ENCODE measurements at places on chromosomes 1 and 21. TPM values are rescaled to one million over a fixed set of nuclear protein-coding genes. Genes with fewer than 3 reads are reported as not detected.
A peak's percentile ranks its signal among the peaks of the same experiment; 100 is the strongest.

DNA sequence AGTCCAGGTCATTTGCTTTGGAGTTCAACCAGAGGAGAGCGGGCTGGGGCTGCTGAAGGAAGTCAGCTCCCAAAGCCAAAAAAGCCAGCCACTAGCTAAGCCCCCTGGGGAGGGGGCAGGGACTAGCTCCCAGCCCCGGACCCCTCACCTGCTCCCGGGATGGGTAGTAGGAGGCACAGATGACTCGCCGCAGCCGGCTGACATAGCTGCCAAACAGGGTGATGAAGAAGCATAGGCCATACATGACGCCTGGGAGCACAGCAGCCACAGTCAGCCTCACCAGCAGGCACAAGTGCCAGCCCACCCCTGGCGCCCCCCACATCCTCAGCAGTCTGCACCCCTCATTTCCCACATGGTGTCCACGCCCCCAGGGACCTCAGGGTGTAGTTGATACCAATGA, 7.4 kb downstream of the DCST2 start:
- no peak for DNase-seq

DNA sequence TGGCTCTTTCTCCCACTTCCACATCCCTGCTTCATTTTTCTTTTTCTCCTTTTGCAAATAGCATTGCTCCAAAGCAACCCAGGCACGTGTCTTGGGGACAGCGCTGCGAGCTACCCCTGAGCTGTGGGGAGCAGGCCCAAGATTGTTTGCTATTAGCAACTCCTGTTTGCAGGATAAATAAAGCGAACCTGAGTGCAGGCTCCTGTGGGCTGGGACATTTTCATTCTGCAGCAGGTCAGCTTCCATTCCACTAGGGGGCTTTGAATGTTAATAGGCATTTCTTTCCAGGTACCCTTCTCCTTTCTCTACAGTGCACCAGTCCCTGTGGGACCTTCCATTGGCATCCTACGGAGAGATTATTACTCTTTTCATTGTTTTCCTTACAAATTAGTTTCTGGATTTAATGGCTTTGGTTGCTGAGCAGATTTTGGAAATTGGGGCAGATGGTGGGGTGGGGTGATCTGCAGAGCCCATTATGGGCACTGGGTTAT, 54.0 kb downstream of the OLFML3 start:
- peak; percentile 32 for DNase-seq

DNA sequence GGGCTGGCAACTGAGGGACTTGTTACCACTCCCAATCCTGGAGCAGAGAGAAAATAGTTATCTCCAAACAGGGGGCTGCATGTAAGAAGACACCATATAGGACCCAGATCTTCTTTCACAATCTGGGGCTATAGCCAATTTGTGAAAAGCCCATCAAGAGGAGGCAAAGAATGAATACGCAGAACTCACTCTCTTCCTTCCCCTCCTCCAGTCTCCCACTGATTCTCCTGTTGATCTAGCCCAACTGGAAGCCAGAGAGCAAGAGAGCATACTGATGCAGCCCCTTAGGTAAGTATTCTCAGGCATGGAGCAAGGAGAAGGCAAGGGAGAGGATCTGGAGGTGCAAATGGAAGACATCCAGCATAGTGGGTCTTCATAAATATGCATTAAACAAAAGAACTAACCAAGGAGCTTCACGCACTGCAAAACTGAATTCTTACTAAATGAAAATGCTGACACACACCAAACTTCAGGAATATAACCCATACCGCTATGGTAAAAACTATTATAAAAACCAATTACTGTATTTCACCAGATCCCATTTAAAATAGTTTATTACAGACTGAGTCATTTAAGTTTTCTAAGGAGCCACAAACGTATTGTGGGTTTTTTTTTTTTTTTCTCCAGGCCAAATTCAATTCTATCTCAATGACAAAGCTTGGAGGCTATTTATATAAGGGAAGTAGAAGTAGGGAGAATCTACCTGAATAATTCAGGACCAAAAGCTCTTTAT, 15.5 kb upstream of the HMGB4 start:
- DNase-seq, result no peak

GRCh38 chr1:188426561-188426960, 1597.8 kb downstream of the PLA2G4A start:
- DNase-seq, result no peak

GRCh38 chr1:184555665-184556641, 169.1 kb downstream of the C1orf21 start:
- no peak for DNase-seq

DNA sequence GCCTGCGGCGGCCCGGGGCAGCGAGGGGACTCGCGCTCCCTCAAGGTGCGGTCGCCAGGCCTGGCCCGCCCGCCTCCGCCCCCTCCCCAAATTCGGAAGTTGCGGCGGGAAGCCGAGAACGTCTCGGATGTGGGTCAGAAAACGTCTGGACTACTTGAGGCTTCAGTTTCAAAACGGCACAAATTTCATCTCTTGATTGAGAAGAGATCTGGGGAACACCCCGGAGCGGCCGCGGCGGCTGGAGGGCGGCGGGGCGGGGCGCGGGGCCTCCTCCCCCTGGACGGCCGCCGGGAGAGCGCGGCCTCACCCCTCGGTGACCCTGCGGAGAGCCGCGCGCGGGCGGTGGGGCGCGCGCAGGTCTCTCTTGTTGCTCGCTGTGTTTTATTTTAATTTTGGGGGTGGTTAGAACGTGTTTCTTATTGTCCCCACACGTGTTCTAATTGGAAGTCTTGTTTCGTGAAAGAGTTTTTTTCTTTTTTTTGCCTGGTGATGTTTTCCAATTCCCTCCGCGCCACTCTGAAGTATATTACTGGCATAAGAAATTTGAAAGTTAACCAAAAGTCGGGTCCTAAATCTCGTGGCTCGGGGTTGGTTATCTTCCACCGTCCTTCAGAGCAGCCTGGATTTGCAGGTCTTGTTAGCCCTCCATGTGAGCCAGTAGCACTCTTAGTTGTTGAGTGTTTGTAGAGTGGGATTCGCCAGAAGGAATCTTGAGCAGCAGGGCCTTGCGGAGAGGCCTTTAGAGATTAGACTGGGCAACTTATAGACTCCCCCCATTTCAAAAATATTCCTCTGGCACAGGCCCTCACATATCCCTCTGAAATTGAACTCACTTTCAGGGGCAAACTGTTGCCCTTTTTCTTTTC, 749 bp downstream of the PCBP3 start:
- DNase-seq, result no peak

- DNase-seq, result no peak
Observed at GRCh38 chr1:97500760-97501159, 420.1 kb downstream of the DPYD start.

- no peak for DNase-seq
Observed at GRCh38 chr1:203463469-203464062, 12.0 kb upstream of the PRELP start.

DNA sequence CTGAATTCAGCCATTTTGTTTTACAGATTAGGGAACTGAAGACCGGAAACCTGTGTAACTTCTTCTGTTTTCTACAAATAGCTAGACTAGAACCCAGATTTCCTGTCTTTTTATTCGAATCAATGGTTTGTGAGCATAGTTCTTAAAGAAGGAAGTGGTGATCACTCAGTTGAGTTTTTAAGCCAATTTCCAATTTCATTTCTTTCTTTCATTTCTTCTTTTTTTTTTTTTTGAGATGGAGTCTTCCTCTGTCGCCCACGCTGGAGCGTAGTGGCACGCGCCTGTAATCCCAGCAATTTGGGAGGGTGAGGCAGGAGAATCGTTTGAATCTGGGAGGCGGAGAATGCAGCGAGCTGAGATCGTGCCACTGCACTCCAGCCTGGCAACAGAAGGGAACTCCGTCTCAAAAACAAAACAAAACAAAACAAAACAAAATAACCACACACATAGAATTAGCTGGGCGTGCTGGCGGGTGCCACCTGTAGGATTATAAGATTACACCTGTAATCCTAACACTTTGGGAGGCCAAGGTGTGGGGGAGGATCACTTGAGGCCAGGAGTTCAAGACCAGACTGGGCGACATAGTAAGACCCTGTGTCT, 3.0 kb upstream of the MDM4 start:
- no peak for DNase-seq

- no peak for DNase-seq
Observed at GRCh38 chr1:9985001-9985400, 12.0 kb upstream of the RBP7 start.

DNA sequence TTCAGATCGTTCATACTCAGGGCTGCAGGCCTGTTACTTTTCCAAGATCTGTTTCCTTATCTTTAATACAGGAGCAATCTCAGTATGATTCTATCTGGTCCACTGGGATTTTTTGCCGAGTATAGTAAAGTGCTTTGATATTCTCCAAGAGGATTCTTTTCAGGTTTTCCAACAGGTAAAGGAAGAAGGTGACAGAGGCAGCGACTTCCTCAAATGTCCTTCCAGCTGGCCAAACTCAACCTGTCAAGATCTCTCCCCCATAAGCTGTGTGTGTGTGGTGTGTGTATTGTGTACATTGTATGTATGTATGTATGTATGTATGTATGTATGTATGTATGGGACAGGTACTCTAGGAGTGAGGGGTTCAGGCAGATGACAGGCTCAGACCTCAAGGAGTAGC, 1.1 kb downstream of the AKR1A1 start:
- DNase-seq, result no peak

- no peak for DNase-seq
Observed at GRCh38 chr1:19345391-19345790, 33.3 kb downstream of the SLC66A1 start.

DNA sequence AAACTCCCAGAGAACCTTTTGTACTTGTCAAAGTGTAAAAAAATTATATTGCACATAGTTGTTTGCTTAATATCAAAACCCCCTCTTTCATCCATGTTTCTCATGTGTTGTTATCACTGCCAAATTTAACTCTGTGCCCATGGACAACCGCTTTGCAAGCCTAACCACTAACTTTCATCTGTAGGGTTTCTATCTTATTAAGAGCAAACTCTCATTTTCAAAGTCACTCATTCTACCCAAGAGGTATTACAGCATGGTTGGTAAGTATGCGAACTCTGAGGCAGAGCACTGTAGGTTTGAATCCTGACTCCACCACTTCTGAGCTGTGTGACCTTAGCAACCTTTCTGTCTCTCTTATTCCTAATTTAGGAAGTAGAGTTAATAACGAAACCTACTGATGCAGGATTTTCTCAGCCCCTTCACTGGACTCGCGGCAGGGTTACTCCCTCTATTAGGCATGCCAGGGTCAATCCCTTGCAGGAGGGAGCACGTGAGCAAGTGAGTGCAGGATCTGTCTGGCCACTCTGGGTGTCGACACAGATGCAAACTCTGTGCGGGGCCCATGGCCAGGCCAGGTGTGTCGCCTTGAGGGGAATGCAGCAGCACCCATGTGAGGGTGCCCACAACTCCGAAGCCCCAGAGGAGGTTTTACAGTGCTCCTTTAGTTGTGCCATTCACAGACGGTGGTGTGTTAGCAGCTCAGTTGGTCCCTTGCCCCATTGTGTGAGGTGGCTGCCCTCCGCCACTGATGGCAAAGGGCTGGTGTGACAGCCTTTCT, 361.5 kb upstream of the ADGRL2 start:
- DNase-seq, result no peak

DNA sequence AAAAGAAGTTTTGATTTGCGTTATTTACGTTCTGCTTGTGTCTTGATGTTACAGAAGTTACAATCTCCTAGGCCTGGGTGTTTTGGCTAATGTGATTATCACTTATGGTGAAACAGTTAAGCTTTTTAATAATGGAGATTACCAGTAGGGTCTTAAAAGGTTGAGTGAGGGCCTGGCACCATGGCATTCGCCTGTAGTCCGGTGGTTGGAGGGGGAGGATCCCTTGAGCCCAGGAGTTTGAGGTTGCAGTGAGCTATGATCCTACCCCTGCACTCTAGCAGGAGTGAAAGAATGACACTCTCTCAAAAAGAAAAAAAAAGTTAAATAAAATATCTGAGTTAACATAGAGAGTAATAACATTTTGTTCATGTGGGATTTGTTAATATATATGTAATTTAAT, 8.8 kb upstream of the SPEN start:
- no peak for DNase-seq

GRCh38 chr1:202357506-202357905, 9.0 kb downstream of the PPP1R12B start:
- DNase-seq, result no peak

DNA sequence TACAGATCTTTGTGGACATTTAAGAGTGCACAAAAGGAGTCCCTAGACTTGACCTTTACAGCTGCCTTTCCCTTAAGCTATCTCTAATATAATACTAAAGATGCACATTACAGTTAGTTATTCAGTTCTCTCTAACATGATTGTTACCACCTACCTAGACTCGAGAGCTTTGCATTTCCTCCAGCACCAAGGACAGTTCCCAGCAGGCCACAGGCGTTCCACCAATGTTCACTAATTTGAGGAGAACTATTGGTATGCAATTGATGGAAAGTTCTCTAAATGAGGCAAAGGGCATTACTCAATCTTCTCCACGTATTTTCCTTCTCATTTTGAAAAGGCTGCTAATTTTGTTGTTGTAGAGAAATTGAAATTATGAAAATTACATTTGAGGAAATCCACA, 5.4 kb upstream of the NTNG1 start:
- peak; percentile 36 for DNase-seq

- DNase-seq, result peak; percentile 87
Observed at GRCh38 chr1:206583707-206584648, 28.3 kb downstream of the EIF2D start.

GRCh38 chr1:235442788-235443429, 61.3 kb downstream of the B3GALNT2 start:
- peak; percentile 14 for DNase-seq

- no peak for DNase-seq
Observed at GRCh38 chr1:58233729-58234128, 312.8 kb downstream of the OMA1 start.

DNA sequence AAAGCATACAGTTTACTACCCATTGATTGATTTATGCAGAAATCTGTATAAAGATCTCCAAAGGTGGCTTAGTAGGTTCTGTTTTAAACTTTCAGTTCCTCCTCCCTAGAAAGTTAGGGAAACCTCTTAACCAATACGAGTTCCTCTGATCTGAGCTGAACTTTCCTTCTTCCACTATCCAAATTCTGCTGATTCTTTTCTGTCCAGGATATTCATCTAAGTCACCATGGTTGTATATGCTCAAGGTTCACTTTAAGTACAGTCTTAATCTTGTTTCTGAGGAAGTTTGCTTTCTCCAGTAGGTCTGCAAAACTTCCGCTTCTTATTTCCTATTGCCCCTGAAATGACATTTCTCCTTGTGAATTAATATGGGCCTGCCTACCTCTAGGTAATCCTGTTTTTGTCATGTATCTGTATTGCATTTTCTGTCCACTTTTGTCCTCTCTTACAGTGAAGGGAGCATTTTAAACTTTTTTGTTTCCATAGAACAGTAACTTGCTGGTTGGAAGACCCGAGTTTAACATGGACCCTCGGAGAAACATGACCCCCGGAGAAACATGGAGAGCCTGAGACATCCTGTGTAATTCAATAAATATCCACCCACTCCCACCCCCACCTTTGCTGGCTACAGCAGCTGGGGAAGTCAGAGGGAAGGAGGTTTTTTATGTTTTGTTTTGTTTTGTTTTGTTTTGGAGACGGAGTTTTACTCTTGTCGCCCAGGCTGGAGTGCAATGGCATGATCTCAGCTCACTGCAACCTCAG, 16.7 kb upstream of the TUT4 start:
- no peak for DNase-seq

ARHGAP29 gene
- total RNA-seq, result 18.6 TPM

FOXD3 gene
- total RNA-seq, result not detected

TESK2 gene
- 2.9 TPM for total RNA-seq

PADI3 gene
- total RNA-seq, result 0.15 TPM

TFF2 gene
- 1.5 TPM for total RNA-seq

KRTAP10-12 gene
- not detected for total RNA-seq

AUNIP gene
- total RNA-seq, result 11.4 TPM

All from HT-29 (cell line).